Endothelial cell (in vitro differentiated cells): ENCODE measurements at places on chromosomes 3 and 15.

DNA sequence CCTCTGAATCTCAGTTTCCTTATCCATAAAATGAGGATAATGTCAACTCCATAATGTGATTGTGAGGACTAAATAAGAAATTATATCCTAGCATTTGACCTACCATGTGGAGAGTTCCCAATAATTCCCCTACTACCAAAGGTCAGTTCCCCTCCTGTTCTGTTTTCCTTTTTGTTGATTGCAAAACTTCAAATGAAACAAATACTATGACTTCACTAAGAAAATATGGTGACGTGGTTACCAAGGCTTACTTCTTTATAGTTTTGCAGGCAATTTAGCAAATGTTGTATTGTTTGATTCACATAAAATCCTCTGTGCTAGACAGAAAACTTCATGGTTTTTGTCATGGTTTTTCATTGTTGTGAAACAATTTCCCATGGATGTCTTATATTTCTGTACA lies 153.8 kb upstream of the RORA start:
- DNase-seq: no peak

- no peak for DNase-seq
These were observed 174.1 kb upstream of the SLCO3A1 start for GRCh38 chr15:91679447-91679846.

GRCh38 chr3:172622916-172623700 lies 87.8 kb downstream of the NCEH1 start:
- peak; percentile 45 for DNase-seq

GRCh38 chr15:62900071-62900802 lies 142.3 kb upstream of the TPM1 start:
- no peak for DNase-seq

DNA sequence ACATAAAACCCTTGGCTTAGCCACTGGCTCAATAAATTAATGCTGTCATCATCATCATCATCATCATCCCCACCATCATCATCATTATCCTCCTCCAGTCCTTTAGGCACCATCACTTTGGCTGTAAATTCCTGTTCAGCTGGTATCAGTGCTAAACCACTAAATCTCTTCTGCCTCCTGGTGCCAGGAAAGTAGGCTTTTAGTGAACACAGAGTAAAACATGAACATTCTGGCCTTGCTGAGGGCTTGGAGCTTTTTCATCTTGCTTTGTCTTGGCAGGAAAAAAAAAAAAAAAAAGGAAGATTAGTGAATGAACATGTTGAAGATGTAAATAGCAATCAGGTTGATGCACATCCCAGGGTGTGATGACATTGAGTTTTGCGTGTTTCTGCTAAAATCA lies 67.3 kb upstream of the EIF1B start:
- no peak for DNase-seq

DNA sequence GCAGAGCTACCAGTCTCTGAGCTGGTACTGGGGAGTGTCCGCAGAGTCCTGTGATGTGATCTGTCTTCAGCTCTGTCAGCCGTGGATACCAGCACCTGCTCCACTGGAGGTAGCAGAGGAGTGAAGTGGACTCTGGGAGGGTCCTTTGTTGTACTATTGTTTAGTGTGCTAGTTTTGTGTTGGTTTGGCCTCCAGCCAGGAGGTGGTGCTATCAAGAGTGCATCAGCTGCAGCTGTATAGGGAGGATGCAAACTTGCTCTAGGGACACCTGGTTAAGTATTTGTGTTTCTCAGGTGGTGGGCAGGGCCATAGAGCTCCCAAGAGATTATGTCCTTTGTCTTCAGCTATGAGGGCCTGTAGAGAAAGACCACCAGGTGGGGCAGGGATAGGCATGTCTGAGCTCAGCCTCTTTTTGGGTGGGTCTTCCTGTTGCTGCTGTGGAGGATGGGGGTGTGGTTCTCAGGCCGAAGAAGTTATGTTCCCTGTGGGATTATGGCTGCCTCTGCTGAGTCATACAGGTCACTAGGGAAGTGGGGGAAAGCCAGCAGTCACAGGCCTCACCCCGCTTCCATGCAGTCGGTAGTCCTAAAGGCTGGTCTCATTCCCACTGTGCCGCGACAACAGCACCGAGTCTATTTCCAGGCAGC lies 443.2 kb upstream of the TBL1XR1 start:
- DNase-seq: no peak
